ENCODE measurements at places on chromosomes 4 and X.
A peak's percentile ranks its signal among the peaks of the same experiment; 100 is the strongest.

- DNase-seq: no peak
Measured at GRCh38 chr4:174177536-174177935, 105.9 kb downstream of the FBXO8 start.

- no peak for DNase-seq
Measured at GRCh38 chrX:66675541-66675940, 36.7 kb upstream of the EDA2R start.

GRCh38 chr4:137909529-137910309, 332.4 kb downstream of the SLC7A11 start:
- no peak for DNase-seq

GRCh38 chrX:154019061-154019621, 561 bp downstream of the IRAK1 start:
- DNase-seq: no peak

DNA sequence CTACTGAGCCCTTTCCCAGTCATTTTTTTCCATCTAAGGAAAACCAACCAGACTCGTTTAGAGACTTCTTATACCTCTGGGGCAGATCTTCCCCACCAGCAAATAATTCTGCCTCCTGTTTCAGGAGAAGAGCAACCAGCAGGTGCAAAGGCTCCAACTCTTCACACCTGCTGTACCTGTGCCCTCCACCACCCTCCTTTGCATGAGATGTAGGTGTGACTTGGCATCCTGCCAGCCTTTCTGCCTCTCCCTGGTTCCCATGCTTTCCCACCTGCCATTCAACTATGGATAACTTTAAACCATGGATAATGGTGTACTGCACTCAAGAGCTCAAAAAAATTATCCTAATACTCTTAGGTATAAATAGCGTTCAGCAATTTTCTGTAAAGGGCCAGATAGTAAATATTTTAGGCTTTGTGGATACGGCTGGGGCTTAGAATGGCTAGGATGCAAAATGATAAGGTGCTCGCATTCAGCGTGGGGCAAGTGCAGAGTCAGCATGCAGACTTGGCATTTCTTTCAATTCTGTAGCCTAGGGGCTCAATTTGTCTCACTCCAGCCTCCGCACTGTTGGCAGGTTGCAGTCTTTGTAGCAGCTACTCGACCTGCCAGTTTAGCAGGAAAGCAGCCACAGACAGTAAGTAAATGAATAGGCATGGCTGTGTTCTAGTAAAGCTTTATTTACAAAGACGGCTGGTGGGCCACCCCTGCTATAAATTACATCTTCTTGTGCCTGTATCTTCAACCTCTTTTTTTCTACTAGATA, 79.8 kb downstream of the HCCS start:
- no peak for DNase-seq

GRCh38 chr4:8776366-8776765, 95.3 kb downstream of the HMX1 start:
- DNase-seq: no peak

DNA sequence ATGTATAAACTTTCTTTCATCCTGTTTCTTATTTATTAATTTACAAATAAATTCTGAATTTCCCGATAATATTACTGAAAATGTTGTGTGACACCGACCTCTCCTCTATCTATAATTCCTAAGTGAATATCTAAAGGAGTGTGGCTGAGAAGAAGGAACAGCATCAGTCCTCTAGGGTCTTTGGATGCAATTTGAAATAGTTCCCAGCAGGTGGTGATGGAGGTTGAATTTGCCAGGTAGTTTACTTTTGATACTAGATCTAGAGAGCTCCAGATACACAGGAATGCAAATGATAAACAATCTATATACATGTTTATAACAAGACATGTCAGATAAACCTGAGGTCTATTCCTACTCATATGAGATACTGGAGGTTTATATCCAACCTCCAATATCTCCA, 305.4 kb downstream of the PCDH18 start:
- DNase-seq: no peak

DNA sequence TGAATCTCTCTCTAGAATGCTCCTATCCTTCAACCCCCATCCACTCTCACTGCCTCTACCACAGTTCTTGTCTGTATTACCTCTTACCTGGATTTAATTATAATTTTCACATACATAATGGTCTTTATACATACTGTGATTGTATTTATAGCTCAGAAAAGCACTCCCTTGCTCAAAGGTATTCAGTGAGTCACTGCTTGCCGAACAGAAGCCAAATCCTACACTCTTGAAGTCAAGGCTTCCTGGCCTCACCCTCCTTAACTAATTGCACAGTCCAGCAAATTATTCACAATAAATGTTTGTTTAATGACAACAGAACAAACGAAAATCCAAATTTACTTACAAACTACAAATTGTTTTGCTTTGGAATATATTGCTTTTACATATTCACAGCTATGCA, 159.5 kb downstream of the KLHL13 start:
- DNase-seq: no peak

DNA sequence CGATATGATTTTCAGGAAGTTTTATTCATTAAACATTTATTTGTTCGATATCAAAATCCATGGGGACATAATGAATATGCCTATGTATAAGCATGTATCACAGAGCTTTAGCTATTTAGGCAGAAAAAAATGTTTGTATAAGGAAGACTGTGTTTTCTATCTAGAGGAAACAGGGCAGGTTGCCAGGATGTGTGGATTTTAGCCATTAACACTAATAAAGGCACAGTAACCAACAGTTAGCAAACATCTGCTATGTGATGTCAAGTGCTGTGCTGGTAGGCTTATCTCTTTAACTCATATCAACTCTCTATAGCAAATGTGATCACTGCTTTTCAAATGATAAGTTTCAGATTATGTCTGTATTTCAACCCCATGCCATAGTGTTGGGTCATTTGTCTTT, 708.9 kb upstream of the HS3ST1 start:
- DNase-seq: no peak

GRCh38 chr4:74590476-74590875, 145.5 kb downstream of the AREG start:
- no peak for DNase-seq

- no peak for DNase-seq
Measured at GRCh38 chrX:52341493-52341892, 27.3 kb upstream of the XAGE2 start.

DNA sequence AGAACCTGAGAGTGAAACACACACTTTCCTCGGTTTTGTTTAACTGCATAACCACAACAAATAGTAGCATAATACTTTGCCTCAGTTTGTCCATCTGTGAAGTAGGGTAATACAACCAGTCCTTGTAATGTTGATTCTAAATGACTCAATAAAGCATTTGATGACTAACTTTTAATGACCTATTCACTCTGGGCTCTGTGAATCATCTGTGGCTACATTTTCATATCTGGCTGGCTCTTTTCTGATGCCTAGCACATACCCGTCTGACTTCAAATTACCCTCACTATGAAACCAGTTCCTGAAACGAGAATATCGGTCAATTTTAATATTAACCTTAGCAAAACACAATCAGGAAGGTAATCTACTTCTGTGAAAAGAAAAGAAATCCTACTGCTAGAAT, 151.0 kb downstream of the SH2D1A start:
- no peak for DNase-seq

GRCh38 chrX:154998204-154998880, 24.2 kb downstream of the F8 start:
- DNase-seq: no peak

DNA sequence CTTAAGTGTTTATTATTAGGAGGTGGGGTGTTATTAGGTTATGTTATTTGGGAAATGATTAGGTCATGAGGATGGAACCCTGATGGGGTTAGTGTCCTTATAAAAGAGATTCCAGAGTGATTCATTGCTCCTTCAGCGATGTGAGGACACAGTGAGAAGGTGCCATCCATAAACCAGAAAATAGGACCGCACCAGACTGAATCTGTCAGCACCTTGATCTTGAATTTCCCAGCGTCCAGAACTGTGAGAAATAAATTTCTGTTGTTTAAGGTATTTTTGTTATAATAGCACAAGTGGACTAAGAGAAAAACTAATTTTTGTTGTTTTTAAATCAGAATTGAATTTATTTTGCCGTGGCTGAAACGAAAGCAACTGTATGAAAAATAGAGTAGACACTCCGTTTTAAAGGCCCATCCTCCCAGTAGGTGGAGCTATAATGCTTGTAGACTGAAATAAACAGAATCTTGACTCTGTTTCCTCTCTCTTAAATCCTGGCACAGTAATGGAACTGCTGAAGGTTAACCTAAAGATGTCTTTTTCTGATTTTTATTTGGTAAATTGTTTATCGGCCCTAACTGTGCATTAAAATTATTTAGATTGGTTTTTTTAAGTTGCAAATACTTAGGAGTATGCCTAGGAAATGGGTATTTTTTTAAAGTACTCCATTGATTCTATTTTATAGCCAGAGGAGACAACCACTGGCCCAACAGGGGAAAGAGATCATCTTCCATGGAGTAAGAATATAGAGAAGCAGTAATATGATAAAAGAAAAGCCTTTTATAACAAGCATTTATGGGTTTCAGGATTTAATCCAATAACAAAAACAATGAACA, 133.2 kb upstream of the ADAMTS3 start:
- no peak for DNase-seq

- no peak for DNase-seq
Measured at GRCh38 chr4:40209401-40209800, 12.6 kb downstream of the RHOH start.

GRCh38 chr4:41670530-41670929, 78.0 kb downstream of the PHOX2B start:
- DNase-seq: no peak

DNA sequence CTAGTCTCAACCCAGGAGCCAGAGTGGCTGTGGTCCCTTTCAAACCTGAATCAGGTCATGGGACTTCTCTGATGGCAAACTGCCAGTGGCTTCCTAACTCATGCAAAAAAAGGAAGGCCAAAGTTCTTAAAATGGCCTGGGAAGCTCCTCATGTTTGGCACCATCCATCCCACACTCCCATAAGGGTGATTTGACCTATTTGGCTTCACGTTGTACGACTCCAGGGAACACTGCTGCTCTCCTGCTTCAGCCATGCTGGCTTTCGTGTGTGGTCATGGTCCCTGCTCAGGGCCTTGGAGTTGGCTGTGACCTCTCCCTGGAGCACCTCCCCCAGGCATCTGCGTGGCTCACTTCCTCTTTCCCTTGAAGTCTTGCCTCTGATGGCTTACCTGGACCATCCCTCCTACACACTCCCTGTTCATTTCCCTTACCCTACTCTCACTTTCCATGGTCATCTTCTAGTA, 12.8 kb upstream of the TMSB4X start:
- no peak for DNase-seq

GRCh38 chrX:108511721-108512120, 72.1 kb downstream of the COL4A5 start:
- DNase-seq: no peak

DNA sequence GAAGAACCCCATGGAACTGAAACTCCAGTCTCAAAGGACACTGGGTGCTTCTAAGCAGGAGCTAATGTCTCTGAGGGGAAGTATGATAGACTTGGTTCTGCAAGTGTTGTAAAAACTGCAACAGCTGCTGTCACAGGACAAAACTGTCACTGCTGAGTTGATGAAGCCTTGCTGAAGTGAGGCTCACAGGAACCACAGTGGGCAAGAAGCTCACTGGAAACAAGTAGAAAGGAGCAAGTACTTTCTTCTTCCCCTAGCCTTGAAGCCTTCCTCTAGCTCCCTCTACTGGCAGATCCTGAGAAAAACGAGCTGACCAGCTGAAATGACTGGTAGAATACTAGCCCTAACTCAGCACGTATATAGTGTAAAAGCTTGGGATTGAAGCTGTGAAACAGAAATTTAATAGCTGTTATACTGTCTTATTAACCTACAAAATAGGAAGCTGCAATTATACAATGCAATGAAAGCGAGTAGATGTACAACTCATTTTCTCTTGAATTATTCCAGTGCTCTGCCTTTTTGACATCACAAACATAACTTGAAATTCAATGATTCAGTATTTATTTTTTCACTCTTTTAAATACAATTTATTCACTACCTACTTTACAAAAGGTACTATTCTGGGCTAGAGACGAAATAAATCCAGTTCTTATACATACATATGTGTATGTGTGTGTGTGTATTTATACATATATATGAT, 91.4 kb downstream of the GABRB1 start:
- DNase-seq: peak; percentile 1

DNA sequence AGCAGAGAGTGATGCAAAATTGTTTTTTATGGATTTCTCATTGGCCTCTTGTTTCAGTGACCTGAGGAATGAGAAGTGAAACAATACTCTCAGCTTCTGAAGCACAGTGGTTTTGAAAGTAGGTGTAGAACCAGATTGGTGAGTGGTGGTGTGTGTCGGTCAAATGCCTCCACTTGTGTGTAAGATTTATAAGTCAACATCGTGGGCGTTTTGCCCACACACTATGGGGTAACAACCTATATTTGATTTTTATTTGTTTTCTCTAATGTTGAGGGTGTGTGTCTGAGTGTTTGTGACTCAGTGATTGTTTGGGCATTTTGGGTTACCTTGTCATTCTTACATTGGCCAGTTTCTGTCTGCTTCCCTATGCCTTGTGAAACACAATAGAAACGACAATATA, 23.3 kb downstream of the ADGRL3 start:
- DNase-seq: no peak

GRCh38 chr4:177505171-177505615, 63.0 kb upstream of the AGA start:
- no peak for DNase-seq

DNA sequence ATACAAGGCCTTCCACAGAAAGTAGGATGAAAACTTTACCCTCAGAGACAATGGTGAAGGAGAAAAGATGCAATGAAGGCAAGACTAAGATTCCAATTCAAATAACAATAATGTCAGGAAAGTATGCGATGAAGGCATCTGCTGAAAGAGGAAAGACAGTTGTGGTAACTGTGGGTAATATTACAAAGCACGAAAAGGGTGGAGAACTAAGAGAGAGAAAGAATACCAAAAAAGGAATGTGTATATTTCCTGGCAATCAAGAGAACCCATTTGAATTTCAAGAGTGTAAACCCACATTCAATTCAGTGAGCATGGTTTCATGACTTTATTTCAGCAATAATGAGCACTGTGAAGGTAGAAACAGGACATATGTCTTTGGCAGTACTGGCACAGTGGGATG, 225.5 kb downstream of the PALLD start:
- DNase-seq: no peak

DNA sequence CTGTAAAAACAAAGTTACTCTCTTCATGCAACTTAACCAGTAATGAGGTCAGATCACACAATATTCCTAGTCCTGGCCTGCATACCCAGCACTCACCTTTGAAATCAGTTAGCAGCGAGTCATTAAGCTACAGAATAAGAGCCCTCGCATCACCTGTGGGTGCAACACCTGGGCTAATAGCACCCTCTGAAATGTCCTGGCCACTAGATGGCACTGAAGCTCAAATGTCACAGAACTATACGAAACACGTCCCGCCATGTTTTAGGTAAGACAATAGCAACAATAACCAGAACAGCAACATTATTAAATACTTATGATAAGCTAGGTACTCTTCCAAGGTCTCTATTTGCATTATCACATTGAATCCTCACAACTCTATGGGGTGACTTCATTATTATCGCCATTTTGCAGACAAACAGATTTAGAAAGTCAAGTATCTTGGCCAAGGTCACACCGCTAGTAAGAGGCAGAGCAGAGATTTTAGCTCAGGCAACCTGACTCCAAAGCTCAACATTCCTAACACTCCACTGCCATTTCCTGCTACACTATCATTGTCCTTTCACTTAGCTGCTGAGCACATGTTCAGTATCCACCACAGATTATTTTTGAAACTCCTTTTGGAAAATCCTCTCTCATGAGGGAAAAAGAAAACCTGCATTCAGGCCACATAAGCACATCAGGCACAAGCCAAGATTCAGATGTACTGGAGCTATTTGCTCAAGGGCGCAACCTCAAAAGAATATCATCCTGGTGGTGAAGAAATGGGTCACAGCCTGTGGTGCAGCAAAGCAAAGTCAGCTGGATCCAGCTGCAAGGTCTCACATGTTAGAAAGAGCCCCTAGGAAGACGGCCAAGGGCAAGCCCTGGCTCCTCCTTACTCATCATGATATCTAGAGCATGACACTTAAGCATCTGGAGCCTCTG, 59.5 kb upstream of the KDR start:
- peak; percentile 22 for DNase-seq

All from T-helper 2 cell (primary cell).